ENCODE measurements at places on chromosomes 11 and 22.

DNA sequence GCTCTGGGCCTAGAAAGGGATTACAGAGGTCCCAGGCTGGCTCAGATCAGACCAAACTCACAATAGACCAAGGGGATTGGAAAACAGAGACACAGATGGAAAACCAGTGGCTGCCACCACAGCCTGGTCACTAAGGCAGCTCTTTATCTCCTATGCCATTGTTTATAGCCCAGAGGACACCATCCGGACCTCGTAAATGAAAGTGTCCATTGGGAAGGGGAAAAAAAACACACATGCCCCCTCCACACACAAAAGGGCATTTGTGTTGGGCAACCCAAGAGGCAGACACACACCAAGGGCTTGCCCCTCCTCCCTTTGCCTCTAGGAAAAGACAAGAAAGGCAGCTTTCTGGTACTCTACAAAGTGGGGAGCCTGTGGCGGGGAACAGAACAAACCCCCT lies 85.9 kb downstream of the GAB2 start:
- H3K4me1 ChIP-seq: no peaks in the 10 kb centered on the region
- no peak overlapping the region for H3K4me3 ChIP-seq
- no peak overlapping the region for H3K27ac ChIP-seq

GRCh38 chr11:57712256-57713150 lies at the start of gene TMX2:
TSS of gene TMX2 (plus strand) at chr11:57712593. CDS start at chr11:57712619, 26 bp downstream.
- H3K4me1 ChIP-seq: peaks cover 6% of the 10 kb centered on the region
- H3K27ac ChIP-seq: peak within 1 kb of the TSS; percentile 95
- peak within 1 kb of the TSS; percentile 99 for H3K4me3 ChIP-seq
- H3K27me3 ChIP-seq: no peaks in the 10 kb centered on the region
- peak; percentile 100 for DNase-seq

DNA sequence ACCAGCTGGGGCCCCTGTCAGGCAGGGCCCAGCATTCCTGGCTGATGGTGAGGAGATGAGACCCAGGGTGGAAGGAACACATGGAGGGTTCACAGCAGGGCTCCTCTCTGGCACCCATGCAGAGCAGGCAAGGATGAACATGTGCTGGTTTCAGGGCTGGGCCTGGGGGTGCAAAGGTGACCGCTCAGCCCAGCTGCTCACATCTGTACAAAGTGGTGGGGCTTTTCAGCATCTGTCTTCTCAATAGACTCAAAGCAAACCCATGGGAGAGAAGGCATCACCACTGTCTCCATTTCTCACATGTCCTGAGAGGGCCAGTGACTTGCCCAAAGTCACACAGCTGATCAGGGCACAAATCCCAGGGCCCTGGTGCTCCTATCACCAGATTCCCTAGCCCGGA lies 27.3 kb upstream of the TCF20 start:
- H3K27me3 ChIP-seq: no peaks in the 10 kb centered on the region
- no peak for DNase-seq
- H3K4me1 ChIP-seq: no peaks in the 10 kb centered on the region
- H3K36me3 ChIP-seq: no peaks in the 10 kb centered on the region
- H3K27ac ChIP-seq: no peak overlapping the region

GRCh38 chr11:121802542-121802941 lies 313.5 kb downstream of the BLID start:
- H3K27ac ChIP-seq: no peak overlapping the region
- H3K4me3 ChIP-seq: no peak overlapping the region
- H3K4me1 ChIP-seq: no peaks in the 10 kb centered on the region
- H3K36me3 ChIP-seq: no peaks in the 10 kb centered on the region

GRCh38 chr11:68142441-68143309 lies 21.5 kb upstream of the CHKA start:
- no peak overlapping the region for H3K27ac ChIP-seq
- DNase-seq: no peak
- no peaks in the 10 kb centered on the region for H3K4me1 ChIP-seq
- no peaks in the 10 kb centered on the region for H3K27me3 ChIP-seq
- H3K36me3 ChIP-seq: no peaks in the 10 kb centered on the region
- no peak overlapping the region for H3K4me3 ChIP-seq

DNA sequence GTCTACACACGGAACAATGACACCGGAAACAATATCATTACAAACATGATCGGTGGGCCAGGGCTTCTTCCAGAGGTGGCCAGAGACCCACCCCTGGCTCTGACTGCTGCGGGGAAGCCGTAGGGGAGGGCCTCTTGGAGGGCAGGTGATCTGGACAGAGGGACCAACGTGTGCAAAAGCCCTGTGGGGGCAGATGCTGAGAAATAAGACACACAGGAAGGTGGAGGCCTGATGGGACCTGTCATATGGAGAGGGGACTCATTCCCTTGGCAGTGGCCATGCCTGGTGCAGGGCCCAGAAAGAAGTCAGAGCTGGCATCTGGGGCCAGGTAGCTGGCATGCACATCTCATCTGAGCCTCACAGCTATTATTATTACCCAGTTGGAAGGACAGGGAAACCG lies 1.1 kb downstream of the ALDH3B2 start:
- H3K4me1 ChIP-seq: no peaks in the 10 kb centered on the region
- no peak overlapping the region for H3K4me3 ChIP-seq
- H3K27me3 ChIP-seq: no peaks in the 10 kb centered on the region

DNA sequence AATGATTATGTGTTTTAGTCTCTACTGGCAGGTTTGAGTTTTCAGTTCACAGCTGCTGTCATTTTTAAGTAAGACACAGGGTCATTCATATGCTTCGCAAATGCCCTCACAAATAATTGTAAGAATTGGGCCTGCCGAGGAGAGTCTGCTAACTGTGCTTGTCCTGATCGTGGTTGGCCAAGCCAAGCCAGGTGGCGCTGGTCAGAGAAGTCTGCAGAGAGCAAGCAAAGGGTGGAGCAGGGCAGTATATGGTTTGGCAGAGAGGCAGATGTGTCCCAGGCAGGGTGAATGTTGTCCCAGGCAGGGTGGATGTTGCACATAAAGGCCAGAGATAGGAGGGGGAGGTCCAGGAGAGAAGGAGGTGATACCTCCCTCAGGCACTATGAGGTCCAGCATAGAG lies 52.7 kb downstream of the SCN3B start:
- no peak for DNase-seq
- H3K4me1 ChIP-seq: peaks cover 3% of the 10 kb centered on the region
- no peaks in the 10 kb centered on the region for H3K27me3 ChIP-seq
- H3K27ac ChIP-seq: no peak overlapping the region

DNA sequence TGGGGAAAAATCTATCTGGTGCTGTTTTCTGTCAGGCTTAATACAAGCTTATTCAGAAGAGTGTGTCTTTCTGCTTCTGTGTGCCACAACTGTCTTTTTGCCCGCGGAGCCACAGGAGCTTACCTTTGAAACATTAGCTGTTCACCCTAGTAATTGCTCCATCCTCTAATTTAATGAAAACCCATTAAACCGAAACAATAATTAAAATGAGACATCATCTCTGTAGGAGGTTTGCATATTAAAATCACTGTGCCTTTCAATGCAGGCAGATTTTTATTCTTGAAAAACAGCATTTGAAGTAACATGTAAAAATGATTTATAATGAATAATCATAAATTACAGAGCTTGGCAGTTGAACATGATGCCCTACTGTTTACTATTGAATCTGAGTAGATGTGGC lies 102.3 kb downstream of the NELL1 start:
- H3K36me3 ChIP-seq: no peaks in the 10 kb centered on the region
- no peaks in the 10 kb centered on the region for H3K27me3 ChIP-seq
- no peak overlapping the region for H3K27ac ChIP-seq
- DNase-seq: no peak
- H3K4me3 ChIP-seq: no peak overlapping the region
- H3K4me1 ChIP-seq: no peaks in the 10 kb centered on the region

DNA sequence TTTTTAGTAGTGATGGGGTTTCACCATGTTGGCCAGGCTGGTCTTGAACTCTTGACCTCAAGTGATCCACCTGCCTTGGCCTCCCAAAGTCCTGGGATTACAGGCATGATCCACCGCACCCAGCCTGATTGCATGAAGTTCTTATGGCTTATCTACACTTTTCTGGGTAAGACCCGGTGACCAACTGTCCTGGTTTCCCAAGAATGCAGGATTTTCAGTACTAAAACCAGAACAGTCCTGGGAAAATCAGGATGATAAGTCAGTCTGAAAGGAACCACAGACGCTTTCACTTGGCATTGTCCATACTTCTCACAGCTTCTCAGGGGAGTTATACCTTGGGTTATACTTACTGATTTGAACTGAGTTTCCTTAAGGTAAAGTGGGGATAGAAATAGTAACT lies 1.4 kb upstream of the BPIFC start:
- no peaks in the 10 kb centered on the region for H3K36me3 ChIP-seq
- H3K4me3 ChIP-seq: no peak overlapping the region
- DNase-seq: no peak
- peaks cover 2% of the 10 kb centered on the region for H3K4me1 ChIP-seq

- H3K4me1 ChIP-seq: no peaks in the 10 kb centered on the region
- no peaks in the 10 kb centered on the region for H3K36me3 ChIP-seq
- H3K4me3 ChIP-seq: no peak overlapping the region
- no peak for DNase-seq
- H3K27ac ChIP-seq: no peak overlapping the region
Observed at GRCh38 chr11:129939510-129939909, 44.1 kb upstream of the NFRKB start.

DNA sequence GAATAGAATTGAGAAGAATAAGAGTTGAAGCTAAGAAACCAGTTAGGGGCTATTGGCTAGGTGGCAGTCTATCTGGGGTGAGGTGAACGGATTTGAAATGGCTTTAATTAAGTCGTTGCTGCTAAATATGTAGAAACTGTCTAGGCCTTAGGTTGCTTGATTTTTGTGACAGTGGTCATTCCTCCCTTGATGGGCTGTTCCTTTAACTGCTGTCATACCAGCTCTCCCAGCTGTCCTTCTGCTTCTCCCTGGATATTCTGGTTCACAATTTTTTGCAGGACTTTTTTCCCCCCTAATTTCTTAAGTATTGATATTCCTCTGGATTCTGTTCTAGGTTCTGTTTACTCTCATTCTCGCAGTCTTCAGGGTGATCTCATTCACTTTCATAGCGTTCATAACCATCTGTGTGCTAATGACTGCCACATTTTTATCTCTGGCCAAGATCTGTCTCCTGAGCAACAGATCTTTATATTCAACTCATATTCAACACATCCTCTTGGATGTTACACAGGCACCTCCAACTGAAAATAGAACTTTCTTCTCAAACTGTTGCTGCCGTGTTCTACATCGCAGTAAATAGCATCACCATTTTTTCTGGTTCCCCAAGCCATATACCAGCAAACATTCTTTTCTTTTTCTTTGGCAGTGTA lies 134.1 kb downstream of the UVRAG start:
- peaks cover 7% of the 10 kb centered on the region for H3K4me1 ChIP-seq
- H3K36me3 ChIP-seq: no peaks in the 10 kb centered on the region
- no peak overlapping the region for H3K4me3 ChIP-seq
- H3K27me3 ChIP-seq: no peaks in the 10 kb centered on the region
- H3K27ac ChIP-seq: no peak overlapping the region
- peak; percentile 20 for DNase-seq

DNA sequence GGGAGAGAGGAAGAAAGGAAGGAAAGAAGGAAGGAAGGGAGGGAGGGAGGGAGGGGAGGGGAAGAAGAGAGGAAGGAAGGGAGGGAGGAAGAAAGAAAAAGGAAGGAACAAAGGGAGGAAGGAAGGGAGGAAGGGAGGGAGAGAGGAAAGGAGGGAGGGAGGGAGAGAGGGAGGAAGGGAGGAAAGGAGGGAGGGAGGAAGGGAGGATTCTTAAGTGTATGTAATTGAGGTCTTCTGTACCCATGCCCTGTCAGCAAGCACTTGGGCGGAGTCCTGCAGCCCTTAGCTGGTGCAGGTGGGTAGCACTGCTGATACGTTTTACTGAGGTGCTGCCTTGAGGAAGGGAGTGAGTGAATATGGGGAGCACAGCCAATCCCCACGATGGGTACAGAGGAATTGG lies 56.9 kb upstream of the RASD2 start:
- H3K4me3 ChIP-seq: no peak overlapping the region
- DNase-seq: no peak
- peaks cover 3% of the 10 kb centered on the region for H3K4me1 ChIP-seq
- peaks cover 3% of the 10 kb centered on the region for H3K27me3 ChIP-seq
- no peaks in the 10 kb centered on the region for H3K36me3 ChIP-seq
